ENCODE measurements at places on chromosomes 4 and X.

DNA sequence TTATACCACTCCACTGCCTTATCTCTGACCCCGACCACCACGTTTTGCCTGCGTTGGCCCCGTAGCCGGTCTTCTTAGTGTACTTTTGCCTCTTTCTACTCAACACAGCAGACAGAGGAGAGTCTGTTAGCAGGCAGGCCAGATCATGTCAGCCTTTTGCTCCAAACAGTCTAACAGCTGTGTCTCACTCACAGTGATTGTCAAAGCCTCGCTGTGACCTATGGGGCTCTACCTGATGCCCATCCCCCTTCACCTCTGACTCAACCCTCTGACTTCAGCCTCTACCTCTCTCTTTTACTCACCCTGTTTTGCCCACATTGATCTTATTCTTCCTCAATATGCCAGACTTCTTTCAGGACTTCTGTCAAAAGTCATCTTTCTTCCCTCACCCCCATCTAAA, 127.1 kb downstream of the TRIML1 start:
- no peak for DNase-seq

GRCh38 chr4:185016946-185017758, 1.1 kb upstream of the HELT start:
- DNase-seq = no peak

GRCh38 chr4:87843936-87844335, 11.2 kb downstream of the MEPE start:
- peak; percentile 86 for DNase-seq

- peak; percentile 94 for DNase-seq
Measured at GRCh38 chrX:154369449-154370299, 4.8 kb downstream of the FLNA start.

GRCh38 chr4:162793571-162793970, 373.1 kb downstream of the NAF1 start:
- DNase-seq = no peak

DNA sequence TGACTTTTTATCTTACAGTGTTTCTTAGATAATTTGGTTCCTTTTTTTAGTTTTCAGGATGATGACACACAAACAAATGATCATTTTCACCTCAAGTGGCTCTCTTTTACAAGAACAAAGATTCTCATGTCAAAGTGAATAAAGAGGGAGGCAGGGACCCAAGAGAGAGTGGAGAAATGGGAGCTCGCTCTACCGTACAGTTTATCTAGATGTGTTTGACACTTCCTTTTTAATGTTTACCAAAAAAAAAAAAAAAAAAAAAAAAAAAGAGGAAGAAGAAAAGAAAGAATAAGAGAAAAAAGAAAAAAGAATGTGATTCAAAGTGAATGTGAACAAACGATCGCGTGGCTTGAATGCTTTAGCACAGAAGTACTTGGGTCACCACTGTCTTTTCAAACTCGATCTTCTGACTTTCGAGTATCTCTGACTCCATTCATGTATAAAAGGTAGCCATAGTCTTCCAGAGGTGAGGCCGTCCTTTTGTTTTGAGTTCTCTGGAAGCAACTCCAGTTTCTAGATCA, 75.6 kb upstream of the GRXCR1 start:
- DNase-seq = no peak

DNA sequence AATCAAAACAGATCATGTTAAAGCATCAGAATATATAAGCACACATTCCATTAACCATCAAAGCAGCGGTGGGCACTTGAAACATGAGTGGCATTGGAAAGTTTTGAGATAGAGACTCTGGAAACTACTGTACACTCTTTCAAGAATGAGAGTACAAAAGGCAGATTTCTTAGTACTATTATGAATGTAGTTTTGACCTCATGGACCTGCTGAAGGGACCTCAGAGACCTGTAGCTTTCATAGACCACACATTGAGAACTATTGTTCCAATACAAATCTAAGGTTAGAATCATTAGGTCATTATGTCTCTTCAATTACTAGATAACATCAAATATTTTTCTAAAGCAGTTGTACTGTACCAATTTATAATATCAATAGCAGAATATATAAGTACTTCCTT, 283.6 kb downstream of the RPA4 start:
- no peak for DNase-seq

DNA sequence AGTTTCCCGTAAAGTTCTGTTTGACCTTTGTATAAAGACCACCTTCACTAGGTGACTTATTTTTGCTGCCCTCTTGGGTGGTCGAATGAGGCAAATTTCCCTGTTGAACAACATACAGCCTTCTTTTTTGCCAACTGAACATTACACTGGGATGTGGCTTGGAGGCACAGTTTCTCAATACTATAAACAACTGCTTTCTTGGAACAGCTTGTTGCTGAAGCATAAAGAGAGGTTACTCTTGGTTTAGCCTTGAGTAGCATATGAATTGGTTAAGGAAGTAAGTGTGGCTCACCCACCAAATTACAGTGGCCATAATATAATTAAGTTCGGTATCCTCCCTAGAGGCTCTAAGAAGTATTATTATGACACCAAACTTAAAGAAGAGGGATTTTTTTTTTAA, 40.0 kb downstream of the HHIP start:
- no peak for DNase-seq

- no peak for DNase-seq
Measured at GRCh38 chr4:185729391-185729804, 82.6 kb downstream of the SORBS2 start.

DNA sequence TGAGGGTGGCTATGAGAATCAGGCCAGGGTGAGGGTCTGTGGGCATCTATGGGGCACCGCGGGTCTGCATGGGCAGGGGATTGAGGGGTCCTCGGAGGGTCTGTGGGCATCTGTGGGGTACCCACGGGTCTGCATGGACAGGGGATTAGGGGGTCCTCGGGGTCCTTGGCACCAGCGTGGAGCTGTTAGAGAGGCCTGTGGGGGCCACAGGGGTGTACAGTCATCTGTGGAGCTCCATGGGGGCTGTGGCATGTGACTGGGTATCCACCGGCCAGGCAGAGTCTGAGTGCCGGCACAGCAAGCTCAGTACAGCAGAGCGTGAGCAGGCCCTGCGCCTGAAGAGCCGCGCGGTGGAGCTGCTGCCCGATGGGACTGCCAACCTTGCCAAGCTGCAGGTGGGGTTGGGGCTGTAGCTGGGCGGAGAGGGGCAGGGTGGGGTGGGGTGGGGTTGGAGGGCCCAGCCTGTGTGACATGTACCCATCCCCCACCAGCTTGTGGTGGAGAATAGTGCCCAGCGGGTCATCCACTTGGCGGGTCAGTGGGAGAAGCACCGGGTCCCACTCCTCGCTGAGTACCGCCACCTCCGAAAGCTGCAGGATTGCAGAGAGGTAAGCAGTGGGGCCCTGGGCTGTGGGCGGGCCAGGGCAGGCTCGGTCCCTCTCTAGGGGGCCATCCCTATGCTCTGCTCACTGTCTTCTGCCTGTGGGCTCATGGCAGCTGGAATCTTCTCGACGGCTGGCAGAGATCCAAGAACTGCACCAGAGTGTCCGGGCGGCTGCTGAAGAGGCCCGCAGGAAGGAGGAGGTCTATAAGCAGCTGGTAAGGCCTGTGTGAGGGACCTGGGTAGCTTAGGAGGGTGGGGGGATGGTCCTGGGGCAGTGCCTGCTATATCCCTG, 12.9 kb downstream of the CCDC22 start:
- DNase-seq = no peak

- peak; percentile 76 for DNase-seq
Measured at GRCh38 chr4:17030543-17030942, 132.1 kb upstream of the LDB2 start.

DNA sequence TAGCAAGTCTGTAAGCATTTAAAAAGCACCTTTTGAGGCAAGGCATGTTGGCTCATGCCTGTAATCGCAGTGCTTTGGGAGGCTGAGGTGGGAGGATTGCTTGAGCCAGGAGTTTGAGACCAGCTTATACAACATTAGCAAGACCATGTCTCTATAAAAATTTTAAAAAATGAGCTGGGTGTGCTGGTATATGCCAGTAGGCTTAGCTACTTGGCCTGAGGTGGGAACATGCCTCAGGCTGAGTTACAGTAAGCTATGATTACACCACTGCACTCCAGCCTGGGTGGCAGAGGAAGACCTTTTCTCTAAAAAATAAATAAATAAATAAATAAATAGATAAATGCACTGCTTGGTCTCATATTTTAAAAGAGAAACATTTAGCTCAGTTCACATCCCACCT, 26.8 kb downstream of the BLTP1 start:
- DNase-seq = no peak
